ENCODE measurements at places on chromosomes 3 and 15.
A peak's percentile ranks its signal among the peaks of the same experiment; 100 is the strongest.

GRCh38 chr3:52473026-52473425, 17.6 kb downstream of the NISCH start:
- DNase-seq, result no peak

DNA sequence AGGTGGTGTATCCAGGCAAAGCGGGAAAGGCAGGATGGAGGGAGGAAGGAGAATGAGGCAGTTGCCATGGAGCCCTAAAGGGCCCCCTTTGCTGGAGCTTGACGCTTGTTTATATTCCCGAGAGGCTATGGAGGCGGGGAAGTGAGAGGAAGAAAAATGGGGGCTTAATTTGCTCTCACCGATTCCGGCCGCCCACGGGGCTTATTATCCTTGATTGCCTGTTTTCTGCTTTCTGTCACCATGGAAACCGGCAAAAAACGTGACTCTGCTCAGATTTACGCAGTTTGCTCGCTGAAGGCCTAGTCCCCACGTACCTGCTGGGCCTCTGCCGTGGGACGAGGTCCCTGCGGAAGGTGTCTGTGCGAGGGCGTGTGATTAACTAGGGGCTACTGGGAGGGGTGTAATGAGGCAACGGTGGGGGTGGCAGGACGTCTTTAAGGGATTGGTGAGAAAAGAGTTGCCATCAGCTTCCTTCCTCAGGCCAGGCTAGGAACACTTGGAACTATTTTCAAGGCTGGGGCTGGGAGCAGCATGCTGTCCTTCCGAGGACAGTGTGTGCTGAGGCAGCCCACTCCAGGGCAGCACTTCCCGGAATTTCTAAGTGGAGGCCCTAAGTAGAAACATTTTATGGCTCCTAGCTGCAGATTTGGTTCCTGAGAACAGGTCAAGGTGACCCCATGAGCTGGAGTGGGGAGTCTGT, 110.8 kb upstream of the NDN start:
- no peak for DNase-seq

DNA sequence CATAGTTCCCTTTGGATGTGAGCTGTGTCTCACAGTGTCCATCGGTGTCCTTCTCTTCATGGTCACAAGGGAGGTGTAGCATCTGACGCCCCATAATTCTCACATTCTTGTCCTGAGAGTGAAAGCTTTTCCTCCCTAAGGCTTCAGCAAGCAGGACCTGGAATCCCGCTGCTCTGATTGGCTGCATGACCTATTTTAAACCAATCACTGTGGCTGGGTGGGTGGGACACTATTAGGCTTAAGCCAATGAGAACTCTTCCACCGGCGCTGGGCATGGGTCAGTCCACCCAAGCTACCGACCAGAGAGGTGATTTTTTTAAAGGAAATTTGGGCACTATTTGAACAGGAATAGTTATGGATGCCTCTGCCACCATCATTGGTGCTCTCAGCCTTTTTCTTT, 385.9 kb downstream of the MFSD1 start:
- DNase-seq, result peak; percentile 33

- DNase-seq, result no peak
Observed at GRCh38 chr3:76724075-76724474, 315.8 kb upstream of the ROBO2 start.

DNA sequence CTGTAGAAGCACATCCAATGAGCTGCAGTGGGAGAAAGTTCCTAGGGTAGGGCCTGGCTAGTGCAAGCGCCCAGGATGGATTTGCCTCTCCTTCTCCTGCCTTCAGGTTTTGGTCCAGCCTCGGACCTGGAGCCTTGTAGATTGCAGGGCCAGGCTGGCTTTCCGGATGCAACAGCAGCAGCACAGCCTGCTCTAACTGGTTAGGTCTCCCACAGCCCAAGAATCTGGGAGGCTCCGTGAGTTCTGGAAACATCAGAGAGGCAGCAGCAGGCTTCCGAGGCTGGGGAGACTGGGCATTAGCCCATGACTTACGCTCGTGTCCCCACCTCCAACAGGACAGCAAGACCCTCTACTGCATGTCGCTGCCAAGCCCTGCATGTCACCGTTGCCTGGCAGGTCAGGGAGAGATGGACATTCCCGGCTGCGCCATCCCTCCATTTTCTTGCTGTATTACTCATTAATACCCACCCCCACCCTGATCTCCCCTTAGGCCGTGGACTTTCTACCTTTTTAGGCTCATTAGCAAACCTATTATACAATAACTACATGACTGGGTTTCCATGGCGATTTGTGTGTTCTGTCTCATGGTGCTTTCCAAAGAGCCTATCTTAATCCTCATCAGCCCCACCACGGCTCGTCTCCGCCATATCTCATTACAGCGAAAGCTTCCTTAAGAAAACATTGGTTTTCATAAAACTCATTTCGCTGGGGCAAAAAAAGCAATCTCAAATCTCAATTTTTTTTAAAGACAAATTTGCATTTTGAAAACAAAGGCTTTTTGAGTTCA, 40.9 kb upstream of the RGMA start:
- no peak for DNase-seq

DNA sequence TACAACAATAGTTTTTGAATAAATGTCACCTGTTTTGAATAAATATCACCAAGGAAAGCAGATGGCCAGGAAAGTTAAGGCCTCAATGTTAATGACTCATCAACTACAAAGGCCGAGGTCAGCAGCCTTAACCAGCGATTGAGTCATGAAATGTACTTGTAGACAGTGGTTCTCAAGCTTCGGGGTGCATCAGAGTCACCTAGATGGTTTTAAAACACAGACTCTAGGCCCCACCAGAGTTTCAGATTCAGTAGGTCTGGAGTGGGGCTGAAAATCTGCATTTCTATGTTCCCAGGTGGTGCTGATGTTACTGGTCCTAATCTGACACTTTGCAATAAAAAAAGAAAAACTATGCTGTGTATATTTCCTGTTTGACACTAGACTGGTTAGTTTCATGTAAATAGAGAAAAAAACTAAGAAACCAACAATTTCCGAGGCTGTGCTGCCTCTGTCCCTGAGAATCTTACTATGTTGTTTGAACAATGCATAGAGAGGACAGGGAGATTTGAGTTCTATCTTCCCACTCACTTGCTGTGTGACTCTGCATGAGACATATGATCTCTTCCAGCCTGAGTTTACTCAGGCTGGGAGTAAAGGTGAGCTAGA, 9.8 kb downstream of the RAB27A start:
- DNase-seq, result no peak

GRCh38 chr3:10283638-10284037, 9.1 kb downstream of the GHRL start:
- DNase-seq, result no peak

DNA sequence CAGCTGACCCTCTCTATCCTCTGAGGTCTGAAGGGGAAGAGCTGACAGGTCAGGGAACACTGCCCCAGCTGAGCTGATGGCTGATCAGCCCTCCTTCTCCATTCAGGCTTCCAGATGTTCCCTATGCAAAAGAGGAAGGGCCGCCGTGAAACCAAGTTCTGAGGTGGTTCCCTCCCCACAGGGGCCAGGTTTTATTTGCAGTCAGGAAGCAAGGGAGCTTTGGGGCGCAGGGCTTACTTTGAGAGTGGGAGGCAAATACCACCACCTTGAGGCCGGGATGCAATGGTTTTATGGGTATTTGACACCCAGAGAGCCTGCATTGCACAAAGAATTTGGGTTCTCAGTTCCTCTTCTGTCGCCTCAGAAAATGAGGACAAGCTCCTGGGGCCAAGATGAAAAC, 186.9 kb downstream of the ARRDC4 start:
- no peak for DNase-seq

DNA sequence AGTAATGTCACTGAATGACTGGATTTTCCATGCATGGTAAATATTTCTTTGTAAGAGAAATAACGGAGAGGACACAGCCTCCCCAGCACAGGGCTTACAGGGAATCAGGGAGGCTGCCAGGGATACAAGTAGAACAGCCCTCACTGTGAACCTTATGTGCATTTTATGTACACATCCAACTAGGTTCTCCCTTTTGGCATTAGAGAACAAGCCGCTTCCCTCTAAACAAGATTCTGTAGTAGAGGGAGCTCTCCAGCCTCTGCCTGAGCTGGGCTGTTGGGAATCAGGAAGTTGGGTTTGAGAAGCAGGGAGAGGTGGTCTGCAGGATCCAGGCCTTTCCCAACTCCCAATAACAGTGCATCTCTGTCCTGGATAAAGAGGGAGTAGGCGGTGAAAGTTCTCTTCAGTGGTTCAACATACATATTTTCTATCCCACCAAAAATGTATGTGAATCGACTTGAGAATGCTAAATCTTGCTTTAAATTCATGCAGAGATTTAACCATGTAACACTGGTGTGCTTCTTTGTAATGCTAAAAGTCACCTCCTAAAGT, 83.7 kb downstream of the ARNT2 start:
- no peak for DNase-seq

GRCh38 chr15:94327356-94327936, 96.1 kb downstream of the MCTP2 start:
- DNase-seq, result no peak

Data from T47D (cell line).